T-helper 2 cell (primary cell): ENCODE measurements at places on chromosomes 12 and 14.

DNA sequence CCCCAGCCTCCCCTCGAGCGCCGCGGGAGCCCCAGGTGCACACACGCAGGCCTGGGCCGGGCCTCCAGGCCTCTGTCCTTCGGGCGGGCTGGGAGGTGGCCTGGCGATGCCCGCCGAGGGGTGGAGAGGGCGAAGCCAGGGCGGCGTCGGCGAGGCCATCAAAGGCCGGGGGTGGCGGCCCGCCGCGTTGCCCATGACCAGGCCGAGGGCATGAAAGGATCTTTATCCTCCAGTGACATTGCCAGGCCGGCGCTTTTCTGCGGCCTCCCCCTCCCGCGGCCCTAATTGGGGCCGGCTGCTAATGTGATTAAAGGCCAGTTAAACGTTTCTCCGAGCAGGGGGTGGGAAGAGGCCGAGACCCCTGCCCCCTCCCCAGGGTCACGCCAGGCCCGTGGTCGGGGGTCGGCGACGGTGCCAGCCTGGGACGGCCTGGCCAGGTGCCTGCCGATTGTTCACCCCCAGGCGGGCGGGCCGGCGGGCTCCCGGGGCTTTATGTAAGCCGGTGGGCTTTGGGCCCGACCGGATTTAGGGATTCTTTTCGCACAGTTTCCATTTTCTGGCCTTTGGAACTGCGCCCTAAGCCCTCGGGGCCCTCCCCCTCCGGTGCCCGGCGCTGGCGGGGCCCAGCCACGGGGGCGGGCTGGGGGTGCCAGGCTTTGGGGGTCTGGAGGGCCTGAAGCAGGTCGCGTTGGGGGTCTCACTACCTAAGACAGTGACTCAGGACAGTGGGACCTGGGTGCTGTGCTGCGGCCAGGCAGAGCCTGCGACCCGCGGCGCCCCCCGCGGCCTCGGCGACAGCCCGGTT lies 103.2 kb upstream of the DIO3 start:
- no peak for DNase-seq

DNA sequence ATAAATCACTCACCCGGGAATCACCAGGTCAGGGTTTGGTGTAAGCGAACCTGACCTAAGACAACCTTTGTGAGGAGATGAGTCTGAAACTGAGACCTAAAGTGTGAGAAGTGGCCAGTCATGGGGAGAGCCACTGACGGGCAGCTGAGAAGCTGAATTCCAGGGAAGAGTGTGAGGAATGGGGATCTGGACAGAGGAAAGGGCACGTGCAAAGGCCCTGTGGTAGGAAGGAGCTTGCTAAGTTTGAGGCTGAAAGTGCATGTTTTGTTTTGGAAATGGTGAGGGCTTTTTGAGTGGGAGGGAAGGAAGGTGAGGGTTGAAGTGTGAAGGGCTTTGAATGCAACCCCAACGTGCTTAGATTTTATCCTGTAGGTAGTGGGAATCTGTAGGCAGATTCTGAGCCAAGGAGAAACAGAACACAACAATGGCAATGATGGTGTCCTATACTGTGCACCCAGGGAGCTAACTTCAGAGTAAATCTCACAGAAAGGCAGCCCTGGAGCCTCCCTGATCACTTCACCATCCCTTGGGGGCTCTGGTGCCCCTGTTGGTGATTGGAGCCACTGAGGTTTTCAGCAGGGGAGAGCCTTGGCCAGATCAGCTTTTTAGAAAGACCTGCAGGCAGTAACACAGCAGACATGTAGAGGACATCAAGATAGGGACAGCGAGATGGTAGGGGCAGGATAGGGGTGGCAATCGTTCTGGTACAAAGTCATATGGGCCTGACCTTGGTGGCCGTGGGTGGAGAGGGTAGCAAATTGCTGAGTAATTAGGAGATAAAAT lies 37.5 kb upstream of the CHGA start:
- no peak for DNase-seq

- DNase-seq = no peak
These were observed 124.9 kb upstream of the BTG1 start for GRCh38 chr12:92270521-92270920.

GRCh38 chr12:42704340-42704739 lies 114.8 kb upstream of the PRICKLE1 start:
- DNase-seq = no peak

DNA sequence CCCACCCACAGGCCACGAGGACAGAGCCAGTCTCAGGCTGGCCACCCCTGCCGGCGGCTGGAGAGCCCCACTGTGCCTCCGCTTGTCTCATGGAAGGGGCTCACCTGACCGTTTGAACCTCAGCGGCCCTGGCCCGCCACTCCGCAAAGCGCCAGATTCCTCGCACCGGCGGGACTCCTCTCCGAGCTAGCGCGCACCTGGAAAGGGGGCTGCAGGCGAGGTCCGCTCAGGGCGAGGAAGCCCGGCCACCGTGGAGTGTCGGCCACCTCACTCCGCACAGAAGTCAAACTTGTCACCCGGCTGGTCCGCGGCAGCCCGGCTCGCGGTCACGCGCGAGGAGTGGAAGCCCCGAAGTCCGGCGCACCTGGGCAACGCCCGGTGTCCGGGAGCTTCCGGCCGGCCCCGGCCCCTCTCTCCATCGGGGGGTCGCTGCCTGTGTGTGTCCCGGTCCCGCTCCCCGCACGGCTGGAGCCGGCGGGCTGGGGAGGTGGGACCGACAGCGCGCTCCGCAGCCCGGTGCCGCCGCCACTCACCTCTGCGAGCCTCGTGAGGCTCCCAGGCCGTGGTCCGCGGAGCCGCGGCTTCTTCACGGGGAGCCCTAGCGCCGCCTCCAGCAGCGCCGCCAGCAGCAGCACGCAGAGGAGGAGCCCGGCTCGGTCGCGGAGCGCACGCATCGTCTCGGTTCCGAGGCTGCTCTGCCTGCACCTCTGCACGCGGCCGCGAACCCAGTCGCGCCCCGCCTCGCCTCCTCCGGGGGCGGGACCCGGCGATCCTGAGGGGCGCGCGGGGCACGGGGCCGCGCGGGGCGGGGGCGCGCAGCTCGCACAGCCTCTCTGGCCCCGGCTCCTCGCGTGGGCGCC lies at the start of gene ISM2:
Gene ISM2 (minus strand): TSS at position 697 of the 860 bp plus-strand sequence. CDS start 23 bp downstream, at position 674.
- no peak for DNase-seq

- DNase-seq = no peak
These were observed 4.7 kb downstream of the EXOC3L4 start for GRCh38 chr14:103099081-103099732.

DNA sequence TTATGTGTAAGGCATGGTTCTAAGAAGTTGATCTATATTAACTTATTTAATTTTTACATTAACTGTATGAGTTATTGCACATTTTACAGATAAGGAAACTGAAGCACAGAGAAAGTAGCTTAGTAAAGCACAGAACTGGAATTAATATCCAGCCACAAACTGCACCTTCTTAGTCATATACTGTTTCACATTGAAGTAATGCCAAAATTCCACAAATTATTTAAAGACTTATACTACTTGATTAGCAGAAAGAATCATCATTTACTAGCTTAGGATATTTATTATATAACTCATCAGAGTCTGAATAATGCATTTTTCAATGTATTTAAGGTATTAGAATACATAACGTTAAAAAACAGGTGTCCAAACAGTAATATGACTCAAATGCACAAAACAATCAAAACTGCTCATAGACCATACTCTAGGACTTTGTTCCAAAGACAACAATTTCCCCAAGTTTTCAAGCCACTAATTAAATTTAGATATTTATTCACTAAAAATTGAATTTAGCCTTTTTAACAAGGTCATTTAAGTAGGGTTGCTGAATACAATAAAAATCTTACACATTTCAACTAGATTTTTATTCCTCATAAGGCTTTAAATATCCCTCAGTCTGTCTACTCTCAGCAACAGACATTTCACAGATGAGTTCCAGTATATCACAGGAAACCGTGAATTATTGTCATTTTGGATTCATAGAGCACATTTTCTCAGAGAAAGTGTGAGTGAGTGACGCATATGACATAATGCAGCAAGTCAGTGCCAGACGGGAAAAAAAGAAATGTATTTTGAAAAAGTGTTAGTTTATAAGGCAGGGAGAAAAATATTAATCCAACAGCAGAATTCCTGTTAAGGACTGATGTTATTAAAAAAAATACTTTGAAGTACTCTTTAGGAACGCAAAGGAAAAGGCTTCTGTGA lies 782.5 kb downstream of the TMTC2 start:
- no peak for DNase-seq

- DNase-seq = no peak
These were observed 7.2 kb upstream of the LGALS3 start for GRCh38 chr14:55121628-55122439.

DNA sequence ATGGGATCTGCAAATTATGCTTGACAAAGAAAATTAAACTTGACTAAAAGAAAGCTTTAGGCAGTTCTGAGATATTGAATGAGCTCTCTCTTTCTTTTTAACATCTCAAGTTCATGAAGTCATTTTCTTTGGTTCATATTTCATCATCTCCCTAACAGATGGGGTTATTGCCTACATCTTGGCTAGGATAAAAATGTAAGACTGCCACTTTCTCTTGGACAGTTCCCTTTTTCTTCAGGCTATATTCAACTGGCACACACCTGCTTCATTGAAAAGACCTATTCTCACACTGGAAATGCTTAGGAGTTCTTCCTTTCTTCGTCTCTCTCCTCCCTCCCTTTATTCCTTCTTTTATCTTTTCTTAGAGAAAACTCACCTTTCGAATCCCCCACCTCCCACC lies 355.9 kb upstream of the SEL1L start:
- DNase-seq = no peak

- no peak for DNase-seq
These were observed 2.9 kb upstream of the SPX start for GRCh38 chr12:21523148-21523547.

DNA sequence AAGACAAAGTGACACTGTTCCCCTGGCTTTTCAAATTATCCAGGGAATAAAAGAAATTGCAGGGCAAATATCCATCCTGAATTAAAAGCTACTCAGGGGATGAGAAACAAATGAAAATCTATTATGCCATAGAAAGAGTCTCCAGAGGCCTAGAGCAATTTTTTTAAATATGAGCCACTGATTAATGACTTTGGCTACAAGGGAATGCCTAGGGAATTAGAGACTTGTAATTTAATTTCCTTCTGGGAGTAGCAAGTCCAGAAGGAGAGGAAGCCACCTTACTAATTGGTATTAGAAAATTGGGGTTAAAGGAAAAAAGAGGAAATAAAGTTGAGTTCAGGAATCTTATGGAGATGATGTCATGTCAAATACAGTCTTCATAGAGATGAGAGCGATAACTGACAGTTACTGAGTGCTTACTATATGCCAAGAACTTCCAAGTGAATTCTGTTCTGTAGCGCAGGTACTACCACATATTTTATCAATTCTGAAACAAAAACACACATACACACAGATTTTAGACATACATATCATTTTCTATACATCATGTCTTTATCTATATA lies 304.4 kb downstream of the DUSP6 start:
- DNase-seq = no peak

GRCh38 chr12:127650626-127651025 lies 616.3 kb upstream of the TMEM132C start:
- no peak for DNase-seq

GRCh38 chr12:73383584-73384222 lies 1111.5 kb downstream of the TRHDE start:
- DNase-seq = no peak

- no peak for DNase-seq
These were observed 14.8 kb downstream of the PPP2R5C start for GRCh38 chr14:101776344-101776743.

DNA sequence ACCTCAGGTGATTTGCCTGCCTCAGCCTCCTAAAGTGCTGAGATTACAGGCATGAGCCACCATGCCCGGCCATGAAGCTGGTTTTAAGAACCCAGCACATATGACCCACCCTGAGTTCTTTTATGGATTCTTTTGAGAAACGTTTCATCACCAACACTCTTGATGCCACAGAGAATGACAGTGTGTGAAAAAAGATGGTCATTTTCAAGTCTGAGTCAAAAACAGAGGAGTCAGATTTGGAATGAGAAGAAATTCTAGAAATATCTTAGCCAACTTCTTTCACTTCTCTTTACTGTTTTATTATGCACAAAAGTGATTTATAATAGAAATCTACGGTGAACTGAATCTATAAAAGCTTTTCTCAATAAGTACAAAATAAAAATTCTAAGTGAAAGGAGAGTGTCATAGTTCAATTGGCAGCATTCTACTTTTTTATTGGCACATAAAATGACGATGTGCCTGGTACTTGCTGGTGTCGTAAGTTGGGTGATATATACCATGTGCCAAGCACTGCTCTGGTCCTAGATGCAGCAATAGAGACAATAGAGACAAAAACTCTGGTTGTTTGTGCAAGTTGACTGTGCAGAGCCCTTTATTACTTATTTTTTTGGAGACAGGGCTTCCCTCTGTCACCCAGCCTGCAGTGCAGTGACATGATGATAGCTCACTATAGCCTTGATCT lies 33.9 kb downstream of the CCDC177 start:
- no peak for DNase-seq

DNA sequence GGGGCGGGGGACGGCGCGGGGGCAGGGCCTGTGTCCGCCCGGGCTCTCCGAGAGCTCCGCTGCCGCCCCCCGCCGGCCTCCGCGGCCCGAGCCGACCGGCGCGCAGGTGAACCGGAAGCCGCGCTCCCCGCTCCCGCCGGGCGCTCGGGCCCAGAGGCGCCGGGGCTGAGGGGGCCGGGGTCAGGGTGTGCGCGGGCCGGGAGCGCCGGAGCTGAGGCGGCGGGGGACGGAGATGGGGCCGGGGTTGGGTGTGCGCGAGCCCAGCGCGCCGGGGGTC lies 431 bp downstream of the HIP1R start:
- no peak for DNase-seq

- DNase-seq = no peak
These were observed 80.6 kb downstream of the CCDC59 start for GRCh38 chr12:82277582-82277981.

GRCh38 chr12:128992116-128992515 lies 138.8 kb downstream of the GLT1D1 start:
- DNase-seq = no peak

- no peak for DNase-seq
These were observed 246.0 kb downstream of the ZFP36L1 start for GRCh38 chr14:68546839-68547238.

DNA sequence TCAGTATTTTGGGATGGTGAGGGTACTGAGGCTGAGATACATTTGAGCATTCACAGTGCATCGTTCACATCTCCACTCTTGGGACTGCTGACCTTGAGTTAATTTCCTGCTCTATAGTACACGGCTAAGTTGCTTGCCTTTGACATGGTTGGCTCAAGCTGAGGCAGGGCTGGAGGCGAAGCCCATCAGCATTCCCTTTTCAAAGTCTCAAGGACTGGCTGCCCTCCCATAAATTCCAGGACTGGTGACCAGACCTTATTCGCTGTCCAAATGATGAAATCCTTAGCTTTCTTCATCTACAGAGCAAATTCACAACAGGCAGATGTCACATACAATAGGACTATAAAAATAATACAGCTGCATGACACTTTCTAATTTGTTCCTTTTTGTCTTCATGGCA lies 85.9 kb downstream of the SSPN start:
- DNase-seq = no peak

GRCh38 chr14:50045039-50045711 lies 71.2 kb downstream of the VCPKMT start:
- DNase-seq = no peak
